Fibroblast of skin of left quadriceps (primary cell): ENCODE measurements at places on chromosomes 5 and 9.

DNA sequence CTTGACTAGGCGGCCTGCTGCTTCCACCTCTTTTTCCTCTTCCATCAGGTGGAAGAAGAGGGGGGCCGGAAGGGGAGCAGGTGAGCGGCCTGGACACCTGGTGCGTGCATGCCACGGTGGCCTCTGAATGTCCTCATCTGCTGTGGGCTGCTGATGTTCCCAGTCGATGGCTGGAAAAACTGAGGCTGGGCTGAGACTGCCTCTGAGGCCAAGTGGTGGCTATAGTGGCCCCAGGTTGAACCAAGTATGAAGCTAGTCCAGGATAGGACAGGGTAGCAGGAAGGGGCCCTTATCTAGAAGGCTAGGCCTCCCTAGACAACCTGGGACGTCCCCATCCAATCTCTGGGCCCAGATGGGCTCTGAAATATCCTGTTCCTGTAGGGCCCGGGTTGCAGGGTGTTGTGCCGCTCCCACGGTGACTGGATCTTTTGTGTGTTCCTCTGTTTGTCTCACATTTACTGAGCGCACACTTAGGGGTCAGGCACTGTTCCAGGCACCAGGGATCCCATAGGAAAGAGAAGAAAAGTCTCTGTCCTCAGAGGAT lies 753 bp upstream of the NR5A1 start:
- DNase-seq: no peak

DNA sequence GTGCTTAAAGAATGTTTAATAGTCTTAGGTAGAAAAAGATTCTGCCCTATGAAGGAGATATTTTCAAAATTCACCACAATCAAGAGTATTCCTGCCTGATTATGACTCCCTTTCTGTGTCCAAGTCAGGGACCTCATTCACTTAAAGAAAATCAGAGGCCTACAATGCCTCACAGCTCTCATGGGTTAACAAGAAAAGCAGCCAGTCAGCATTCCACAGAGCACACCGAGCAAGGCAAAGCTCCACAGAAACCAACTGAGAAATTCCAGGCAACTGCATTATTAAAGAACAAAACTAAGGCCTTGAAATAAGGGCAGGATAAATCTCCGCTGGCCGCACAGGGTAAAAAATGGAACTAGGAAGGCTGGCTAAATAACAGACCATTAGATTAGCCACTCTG lies 161.1 kb downstream of the TARS1 start:
- DNase-seq: no peak

GRCh38 chr9:36314740-36315139 lies 56.5 kb upstream of the GNE start:
- DNase-seq: no peak

GRCh38 chr5:87122151-87122977 lies 145.3 kb upstream of the RASA1 start:
- DNase-seq: no peak

DNA sequence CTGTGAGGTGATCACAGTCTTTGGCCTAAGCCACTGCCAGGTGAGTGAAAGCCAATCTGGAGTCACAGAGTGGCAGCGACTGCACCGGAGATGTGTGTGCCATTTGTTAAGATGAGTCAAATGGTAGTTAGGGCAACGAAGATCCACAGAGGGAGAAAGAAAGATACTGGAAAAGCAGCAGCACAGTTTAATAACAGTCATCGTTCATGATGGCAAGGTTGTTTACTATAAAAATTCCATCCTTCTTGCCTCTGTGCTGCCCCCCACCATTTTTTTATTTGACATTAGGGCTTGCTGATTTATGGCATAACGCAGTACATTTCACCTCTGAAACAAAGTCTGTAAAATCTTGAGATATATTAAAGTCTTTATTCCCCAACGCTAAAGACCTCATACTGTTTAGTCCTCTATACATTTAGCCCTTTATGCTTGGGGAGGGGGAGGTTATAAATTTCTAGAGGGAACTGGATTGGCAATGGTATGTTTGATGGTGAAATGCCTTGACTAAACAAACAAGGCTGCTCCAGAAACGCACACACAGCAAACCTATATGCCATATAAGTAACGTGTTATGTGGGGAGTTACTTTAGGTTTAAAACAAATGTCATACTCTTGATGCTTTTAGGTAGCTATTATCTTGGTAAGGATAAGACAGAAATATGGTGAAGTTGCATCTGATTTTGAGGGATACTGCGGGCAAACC lies 55.8 kb upstream of the ABL1 start:
- DNase-seq: no peak

- DNase-seq: no peak
Observed at GRCh38 chr9:133203506-133204075, 5.5 kb downstream of the OBP2B start.

GRCh38 chr5:16160706-16161105 lies 18.9 kb downstream of the MARCHF11 start:
- peak; percentile 14 for DNase-seq

- DNase-seq: no peak
Observed at GRCh38 chr5:57791875-57792274, 309.3 kb upstream of the ACTBL2 start.

- DNase-seq: no peak
Observed at GRCh38 chr5:1756481-1756880, 43.2 kb downstream of the MRPL36 start.

DNA sequence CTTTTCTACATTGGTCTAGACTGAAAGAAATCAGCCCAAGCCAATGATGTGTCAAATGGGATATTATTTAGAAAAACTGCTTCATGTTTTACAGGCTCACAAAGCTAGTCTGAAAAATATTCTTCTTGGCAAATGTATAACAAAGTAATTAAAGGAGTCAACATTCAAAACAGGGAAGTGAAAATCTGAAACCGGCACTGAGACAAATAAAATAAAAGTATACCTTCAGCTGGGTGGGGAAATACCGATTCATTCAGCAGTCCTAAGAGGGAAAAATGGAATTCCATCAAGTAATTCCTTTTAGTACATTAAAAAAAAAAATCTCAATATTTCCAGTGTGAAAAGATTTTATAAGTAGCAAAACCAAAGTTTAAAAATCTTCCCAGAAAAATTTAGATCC lies 259.6 kb upstream of the SLC24A2 start:
- no peak for DNase-seq

DNA sequence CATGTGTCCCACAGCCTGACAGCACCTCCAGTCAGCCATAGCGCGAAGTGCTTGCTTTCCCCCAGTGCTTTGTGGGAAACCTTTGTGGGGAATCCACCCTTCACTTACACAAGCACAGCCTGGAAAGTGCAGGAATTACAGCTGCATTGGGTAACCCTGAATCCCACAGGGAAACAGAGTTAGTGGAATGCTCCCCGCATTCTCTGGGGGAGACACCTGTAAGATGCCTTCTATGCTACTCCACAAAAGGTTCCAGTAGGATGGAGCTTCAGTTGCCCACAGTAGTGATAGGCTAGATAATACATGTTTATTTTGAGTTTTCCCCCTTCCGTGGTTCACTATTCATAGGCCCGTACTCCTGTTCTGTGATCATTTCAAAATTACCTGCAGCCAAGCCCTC lies 60.3 kb downstream of the TLE4 start:
- DNase-seq: no peak

- DNase-seq: peak; percentile 98
Observed at GRCh38 chr5:154754460-154755360, 467 bp upstream of the LARP1 start.
